ENCODE measurements at places on chromosomes 6 and 20. TPM values are rescaled to one million over a fixed set of nuclear protein-coding genes. Genes with fewer than 3 reads are reported as not detected.

TFEB gene
- 11.6 TPM for total RNA-seq

SYNGAP1 gene
- total RNA-seq, result 32.6 TPM

LGSN gene
- not detected for total RNA-seq

DNA sequence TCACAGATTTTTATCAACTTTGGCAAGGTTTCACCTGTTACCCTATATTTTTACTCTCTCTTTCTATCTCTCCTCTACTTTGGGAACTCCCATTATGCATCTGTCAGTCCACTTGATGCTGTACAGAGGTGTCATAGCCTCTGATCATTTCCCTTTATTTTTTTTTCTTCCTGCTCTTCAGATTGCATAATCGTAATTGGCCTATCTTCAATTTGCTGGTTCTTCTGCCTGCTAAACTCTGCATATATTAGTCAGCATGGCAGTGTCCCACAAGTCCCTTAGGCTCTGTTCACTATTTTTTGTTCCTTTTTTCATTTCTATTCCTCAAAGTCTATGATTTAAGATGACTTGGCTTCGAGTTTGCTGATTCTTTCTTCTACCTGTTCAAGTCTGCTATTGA, 44.7 kb upstream of the MICB start:
- peaks cover 6% of the 10 kb centered on the region for H3K36me3 ChIP-seq
- no peak overlapping the region for H3K27ac ChIP-seq
- no peak overlapping the region for H3K4me3 ChIP-seq
- H3K27me3 ChIP-seq, result peaks cover 18% of the 10 kb centered on the region
- DNase-seq, result no peak

DNA sequence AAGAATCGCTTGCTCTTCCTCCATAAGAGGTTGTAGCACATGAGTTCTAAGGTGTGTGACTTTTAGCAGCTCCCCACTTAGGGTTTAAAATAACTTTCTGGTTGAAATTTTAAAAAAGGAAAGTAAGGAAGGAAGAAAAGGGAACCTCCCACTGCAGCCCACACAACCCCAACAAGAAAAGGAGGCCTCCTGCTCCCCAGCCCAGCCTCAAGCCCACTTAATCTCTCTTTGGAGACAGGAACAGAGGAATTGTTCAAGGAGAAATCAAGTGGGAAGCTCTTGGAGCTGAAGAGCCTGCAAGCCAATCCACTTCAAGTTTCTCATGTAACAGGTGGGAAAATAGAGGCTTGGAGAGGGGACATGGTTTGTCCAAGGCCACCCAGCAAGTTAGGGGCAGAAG, 39.1 kb upstream of the PREX1 start:
- DNase-seq, result no peak
- no peak overlapping the region for H3K27ac ChIP-seq
- H3K4me3 ChIP-seq, result no peak overlapping the region
- no peaks in the 10 kb centered on the region for H3K36me3 ChIP-seq
- H3K27me3 ChIP-seq, result peaks cover 24% of the 10 kb centered on the region

DNA sequence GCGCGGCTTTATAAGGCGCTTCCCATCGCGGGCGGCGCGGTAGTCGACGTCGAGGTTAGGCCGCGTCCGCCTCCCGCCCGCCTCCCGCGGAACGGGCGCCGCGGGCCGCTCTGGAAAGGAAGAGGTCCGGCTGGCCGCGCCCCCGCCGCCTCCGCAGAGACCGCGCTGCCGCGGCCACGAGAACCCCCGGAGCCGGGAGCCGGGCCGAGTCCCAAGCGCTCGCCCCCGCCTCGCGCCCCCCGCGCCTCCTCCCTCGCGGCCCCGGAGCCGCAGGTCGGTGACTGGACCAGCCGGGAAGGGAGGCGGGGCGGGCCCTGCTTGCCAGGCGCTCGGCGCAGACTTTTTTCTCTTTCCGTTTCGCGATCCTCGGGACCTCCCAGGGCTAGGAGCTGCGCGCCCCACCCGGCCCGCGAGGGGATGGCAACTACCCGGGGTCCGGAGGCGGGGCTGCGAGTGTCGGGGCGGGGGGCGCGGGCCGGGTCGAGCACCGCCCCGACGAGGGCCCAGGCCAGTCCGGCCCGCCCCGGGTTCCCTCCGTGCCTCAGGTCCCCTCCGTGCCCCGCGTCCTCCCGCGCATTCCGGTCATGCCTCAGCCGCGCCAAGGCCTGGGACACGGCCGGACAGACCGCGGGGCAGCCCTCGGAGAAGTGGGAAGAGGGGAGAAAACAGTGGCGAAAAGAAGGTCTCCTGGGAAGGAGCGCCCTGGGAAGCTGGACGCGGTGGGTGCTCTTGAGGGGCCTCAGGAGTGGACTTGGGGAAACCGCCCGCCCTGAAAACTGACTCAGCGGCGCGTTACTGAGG, 417 bp upstream of the PXDC1 start:
- H3K36me3 ChIP-seq, result peaks cover 29% of the 10 kb centered on the region
- peak overlapping the region; percentile 92 for H3K27ac ChIP-seq
- no peak for DNase-seq
- H3K27me3 ChIP-seq, result no peaks in the 10 kb centered on the region
- H3K4me1 ChIP-seq, result peaks cover 71% of the 10 kb centered on the region

TCP11 gene
- total RNA-seq, result not detected

DNA sequence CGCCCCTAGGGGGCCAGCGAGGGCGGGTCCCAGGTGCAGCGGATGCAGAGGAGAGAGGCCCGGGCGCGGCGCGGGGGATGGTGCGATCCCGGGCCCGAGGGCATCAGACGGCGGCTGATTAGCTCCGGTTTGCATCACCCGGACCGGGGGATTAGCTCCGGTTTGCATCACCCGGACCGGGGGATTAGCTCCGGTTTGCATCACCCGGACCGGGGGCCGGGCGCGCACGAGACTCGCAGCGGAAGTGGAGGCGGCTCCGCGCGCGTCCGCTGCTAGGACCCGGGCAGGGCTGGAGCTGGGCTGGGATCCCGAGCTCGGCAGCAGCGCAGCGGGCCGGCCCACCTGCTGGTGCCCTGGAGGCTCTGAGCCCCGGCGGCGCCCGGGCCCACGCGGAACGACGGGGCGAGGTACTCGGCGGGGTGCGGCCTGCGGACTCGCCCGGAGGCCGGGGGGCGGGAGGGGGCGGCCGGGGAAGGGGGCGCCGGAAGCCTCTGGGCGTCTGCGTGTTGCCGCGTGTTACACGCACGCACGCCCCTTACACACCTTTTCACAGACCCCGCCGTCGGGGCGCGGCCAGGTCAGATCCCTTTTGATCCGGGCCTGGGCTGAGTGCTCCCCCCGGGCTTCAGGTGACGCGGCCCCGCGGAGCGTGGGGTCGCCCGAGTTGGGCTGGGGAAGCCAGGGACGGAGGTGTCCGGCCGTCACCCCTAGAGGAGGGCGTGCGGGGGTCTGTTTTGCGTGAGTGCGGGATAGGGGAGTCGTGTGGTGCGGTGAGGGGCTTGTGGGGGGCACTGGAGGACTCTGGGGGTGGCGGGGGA, 412 bp downstream of the TRIB3 start:
- H3K27ac ChIP-seq, result peak overlapping the region; percentile 99
- no peaks in the 10 kb centered on the region for H3K27me3 ChIP-seq
- peaks cover 7% of the 10 kb centered on the region for H3K36me3 ChIP-seq
- DNase-seq, result no peak

DNA sequence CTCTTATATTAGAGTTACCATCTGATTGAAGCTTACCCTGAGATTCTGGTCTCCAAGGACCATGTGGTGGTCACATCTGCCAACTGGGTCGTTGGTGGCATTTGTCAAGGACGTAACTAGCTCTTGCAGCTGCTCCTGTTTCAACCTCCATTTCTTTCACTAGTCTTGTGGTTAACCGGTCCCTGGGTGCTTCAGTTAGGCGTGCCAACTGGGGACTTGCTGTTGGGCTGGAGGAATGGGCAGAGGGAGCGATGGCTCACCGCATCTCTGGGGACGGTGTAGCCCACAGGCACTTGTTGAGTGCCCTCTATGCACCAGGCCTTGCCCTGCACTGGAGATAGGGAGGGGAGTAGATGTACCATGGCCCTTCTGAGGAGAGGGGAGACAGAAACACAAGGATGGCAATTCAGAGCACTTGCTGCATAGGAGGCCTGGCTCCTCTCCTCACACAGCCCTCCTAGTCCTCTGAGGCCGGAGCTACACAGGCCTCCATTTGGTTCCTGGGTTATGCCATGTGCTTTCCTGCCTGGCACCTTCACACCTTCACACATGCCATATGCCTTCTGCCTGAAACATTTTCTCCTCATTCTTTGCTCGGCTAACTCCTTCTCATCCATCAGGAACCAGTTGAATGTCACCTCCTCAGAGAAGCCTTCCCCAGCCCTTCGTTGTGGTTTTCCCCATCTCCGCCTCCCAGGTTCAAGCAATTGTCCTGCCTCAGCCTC, 20.0 kb upstream of the ASXL1 start:
- H3K27me3 ChIP-seq, result no peaks in the 10 kb centered on the region
- H3K27ac ChIP-seq, result no peak overlapping the region
- no peak overlapping the region for H3K4me3 ChIP-seq
- peaks cover 3% of the 10 kb centered on the region for H3K36me3 ChIP-seq
- DNase-seq, result no peak

DBNDD2 gene
- total RNA-seq, result 47.0 TPM

DNA sequence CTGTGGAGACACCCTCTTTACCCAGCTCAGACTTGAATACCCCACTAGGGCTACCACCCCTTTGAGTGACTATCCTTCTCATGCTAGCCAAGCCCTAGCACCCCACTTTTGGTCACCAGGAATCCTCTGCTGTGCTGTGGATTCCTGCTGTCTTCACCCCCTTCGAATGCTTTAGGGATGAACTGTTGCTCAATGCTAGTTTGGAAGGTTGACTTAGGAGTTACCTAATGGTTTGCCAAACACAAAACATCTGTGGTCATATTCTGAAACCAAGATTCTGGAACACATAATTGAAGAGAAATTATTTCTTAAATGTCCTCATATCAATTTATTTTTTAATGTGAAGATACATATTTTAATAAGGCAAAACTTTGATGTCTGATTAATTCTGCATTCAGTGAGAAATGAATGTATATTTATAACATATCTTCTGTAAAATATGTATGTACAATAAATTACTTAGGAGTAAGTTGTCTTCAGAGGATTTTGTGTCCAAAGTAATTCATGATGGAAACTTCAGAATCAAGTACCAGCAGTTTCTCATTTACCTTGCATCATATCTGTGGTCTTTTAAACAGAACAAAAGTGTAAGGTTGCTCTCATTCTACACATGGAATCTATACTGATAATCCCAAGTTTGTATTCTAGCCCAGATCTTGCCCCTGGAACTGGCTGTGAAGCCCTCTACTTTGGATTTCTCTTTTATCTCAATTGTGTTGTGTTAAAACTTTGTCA, 46.9 kb downstream of the TMEM200A start:
- H3K27me3 ChIP-seq, result no peaks in the 10 kb centered on the region
- DNase-seq, result no peak
- no peak overlapping the region for H3K27ac ChIP-seq
